ENCODE measurements at places on chromosomes 12 and 14.

- DNase-seq, result no peak
These were observed 15.2 kb downstream of the HEATR5A start for GRCh38 chr14:31405106-31405505.

- no peak for DNase-seq
These were observed 48.8 kb downstream of the KCNJ8 start for GRCh38 chr12:21725731-21726130.

GRCh38 chr12:128797119-128798118 is 26.3 kb downstream of the SLC15A4 start:
- no peak for DNase-seq

GRCh38 chr12:79643821-79644220 is 46.9 kb downstream of the PAWR start:
- DNase-seq, result no peak

DNA sequence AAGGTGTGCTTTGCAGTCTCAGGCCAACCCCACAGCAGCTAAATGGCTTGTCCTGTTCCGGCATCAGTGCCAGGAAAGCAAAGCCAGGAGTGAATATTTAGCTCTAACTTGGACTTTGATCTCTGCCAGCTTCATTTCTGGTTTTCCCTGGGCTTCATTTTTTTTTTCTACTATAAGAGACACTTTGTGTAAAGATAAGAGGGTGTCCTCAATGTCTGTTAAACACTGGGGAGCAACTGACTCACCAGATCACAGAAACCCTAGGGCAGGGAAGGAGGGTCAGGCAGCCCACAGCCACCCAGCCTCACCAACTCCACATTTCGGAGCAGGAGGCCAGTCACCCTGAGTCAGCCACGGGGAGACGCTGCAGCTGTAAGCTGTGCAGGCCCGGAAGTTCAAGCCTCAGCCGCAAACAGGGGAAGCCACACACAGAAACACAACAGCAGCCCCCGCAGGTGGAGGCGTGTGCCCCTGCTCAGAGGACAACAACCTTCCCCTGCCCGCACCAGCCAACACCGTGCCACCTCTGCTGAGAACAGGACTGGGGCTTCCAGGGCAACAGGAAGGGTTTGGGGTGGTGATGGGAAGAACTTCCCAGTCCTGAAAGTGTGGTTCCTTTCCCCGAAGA is 6.3 kb downstream of the TNFRSF1A start:
- no peak for DNase-seq

DNA sequence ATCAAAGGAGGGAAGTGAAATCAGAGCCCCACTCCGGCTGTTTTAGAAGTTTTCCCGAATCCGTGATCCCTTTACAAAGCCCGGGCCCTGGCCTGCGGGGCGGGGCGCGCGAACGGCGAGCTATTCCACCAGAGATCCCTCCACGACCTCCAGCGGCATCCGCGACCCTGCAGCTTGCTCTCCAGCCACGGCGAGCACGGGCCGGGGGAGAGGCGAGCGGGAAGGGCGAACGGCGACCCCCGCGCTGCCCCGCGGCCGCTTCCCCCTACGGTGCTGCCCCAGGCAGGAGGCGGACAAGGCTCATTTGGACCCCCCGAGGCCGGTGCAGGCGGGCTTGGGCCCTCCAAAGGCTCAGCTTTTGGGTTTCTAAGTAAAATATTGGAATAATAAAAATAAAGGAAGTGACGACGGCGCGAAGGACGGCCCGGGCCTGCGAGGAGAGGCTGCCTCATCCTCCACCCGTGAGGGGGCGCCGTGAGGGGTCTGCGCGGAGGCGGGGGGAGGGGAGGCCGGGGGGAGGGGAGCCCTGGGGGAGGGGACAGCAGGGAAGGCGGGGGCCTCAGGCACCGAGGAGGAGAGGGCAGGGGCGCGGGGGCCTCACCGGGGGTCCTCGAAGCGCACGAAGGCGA is 613 bp downstream of the SRSF9 start:
- DNase-seq, result peak; percentile 45

GRCh38 chr14:31257244-31257553 is 49.6 kb upstream of the HECTD1 start:
- no peak for DNase-seq

DNA sequence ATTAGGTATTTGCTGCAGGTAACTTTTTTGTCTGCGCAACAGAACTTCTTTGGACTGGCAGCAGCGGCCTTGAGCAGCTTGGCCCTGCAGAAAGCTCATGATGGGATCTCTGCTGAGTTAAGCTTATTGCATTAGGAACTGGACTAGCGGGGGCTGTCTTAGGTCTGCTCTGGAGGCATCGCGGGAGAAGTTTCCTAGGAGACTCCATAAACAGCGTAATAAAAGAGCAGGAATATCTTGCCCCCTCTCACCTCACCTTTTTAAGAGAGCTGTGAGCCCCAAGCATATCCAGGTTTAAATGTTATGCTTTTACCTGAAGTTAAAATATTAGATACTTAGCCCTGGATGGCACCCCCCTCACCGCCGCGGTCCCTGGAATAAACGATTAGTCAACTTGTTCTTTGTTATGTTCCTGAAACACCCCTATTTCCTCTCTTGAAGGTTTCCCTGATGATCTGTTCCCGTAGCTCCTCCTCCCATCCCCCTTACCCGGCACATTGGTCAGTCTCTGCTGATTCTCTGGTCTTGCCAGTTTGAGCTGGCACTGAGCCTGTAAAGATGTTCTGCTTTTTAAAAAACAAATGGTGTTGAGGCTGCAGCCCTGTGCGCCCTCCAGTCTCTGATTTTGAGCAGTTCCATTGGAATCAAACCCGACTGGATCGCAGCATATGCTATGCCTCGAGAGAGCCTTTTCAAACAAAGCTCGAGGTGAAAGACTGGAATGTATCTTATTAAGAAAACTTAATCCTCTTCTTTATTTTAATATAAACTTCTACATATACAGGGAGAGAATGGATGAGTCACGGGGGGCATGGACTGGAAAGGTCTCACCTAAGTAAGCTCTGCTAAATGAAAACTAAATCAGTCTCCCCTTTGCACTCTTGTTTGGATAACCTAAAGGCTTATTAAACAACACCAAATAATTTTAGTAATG is 1.9 kb downstream of the MLXIP start:
- peak; percentile 22 for DNase-seq
